ENCODE measurements at places on chromosomes 1 and 21. TPM values are rescaled to one million over a fixed set of nuclear protein-coding genes. Genes with fewer than 3 reads are reported as not detected.

AURKAIP1 gene
- 179 TPM for polyA plus RNA-seq

- H3K4me3 ChIP-seq, result no peak overlapping the region
- peak overlapping the region; percentile 42 for H3K27ac ChIP-seq
- peaks cover 17% of the 10 kb centered on the region for H3K36me3 ChIP-seq
- H3K27me3 ChIP-seq, result no peaks in the 10 kb centered on the region
Observed at GRCh38 chr1:12572522-12572921, 45.5 kb downstream of the DHRS3 start.

GRCh38 chr1:3161176-3161840, 92.3 kb downstream of the PRDM16 start:
- no peak overlapping the region for H3K27ac ChIP-seq
- no peaks in the 10 kb centered on the region for H3K27me3 ChIP-seq
- H3K36me3 ChIP-seq, result no peaks in the 10 kb centered on the region
- H3K4me3 ChIP-seq, result no peak overlapping the region
- DNase-seq, result no peak

LCK gene
- polyA plus RNA-seq, result 2.4 TPM

DNA sequence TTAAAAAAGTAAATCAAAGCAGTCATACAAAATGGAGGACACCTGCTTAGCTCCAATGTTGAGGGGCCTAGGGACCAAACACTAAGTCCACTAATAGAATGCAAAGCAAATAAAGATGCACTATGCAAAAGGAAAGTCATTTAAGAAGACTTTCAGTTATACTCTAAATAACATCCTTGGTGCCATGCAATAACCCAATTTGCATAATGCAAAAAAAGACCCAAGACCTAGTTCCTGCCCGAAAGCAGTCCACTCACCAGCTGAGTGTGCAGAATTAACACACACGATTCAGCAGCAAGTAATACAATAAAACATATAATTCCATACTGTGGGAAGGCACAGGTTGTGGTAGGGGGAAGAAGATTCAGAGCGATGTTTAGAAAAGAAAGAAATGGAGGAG, 101.8 kb downstream of the TGFBR3 start:
- H3K27me3 ChIP-seq, result no peaks in the 10 kb centered on the region
- H3K36me3 ChIP-seq, result peaks cover 3% of the 10 kb centered on the region
- no peak overlapping the region for H3K4me3 ChIP-seq
- peaks cover 13% of the 10 kb centered on the region for H3K4me1 ChIP-seq
- H3K27ac ChIP-seq, result no peak overlapping the region

DNA sequence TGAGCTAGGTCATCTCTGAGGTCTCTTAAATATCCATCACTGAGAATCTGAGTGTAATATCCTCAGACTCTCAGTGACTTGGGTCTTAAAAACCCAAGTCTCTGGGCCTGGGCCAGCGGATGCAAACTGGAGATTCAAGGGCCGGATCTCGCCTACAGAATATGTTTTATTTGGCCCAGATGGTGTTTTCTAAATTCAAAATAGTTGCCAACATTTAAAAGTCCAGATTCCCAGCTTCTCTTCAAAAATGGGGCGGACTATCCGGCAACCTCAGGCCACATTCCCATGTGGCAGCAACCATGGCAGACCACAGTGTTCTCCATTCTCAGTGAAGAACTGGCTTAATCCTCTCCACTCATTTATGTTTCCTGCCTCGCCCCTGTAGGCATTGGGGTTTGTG, 12.7 kb upstream of the HEYL start:
- H3K27ac ChIP-seq, result no peak overlapping the region
- no peak overlapping the region for H3K4me3 ChIP-seq
- DNase-seq, result no peak
- no peaks in the 10 kb centered on the region for H3K4me1 ChIP-seq
- H3K27me3 ChIP-seq, result no peaks in the 10 kb centered on the region
- no peaks in the 10 kb centered on the region for H3K36me3 ChIP-seq

MAN1C1 gene
- polyA plus RNA-seq, result 11.6 TPM

GRCh38 chr1:223405507-223405906, 12.3 kb downstream of the CCDC185 start:
- no peak overlapping the region for H3K4me3 ChIP-seq
- no peaks in the 10 kb centered on the region for H3K4me1 ChIP-seq

ILDR2 gene
- 0.06 TPM for polyA plus RNA-seq

DNA sequence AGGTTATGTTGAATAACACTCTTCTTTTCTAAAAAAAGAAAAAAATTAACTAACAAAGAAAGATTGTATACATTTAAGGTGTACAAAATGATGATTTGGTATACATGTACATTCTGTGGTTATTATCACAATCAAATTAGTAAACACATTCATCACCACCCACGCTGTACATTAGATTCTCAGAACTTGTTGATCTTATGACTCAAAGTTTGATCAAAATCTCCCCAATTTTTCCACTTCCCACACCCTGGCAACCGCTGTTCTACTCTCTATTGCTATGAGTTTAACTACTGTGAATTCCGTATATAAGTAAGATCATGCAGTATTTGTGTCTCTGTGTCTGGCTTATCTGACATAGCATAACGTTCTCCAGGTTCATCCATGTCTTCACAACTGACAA, 469.5 kb upstream of the CHRM3 start:
- no peak overlapping the region for H3K27ac ChIP-seq
- DNase-seq, result no peak
- H3K27me3 ChIP-seq, result no peaks in the 10 kb centered on the region
- no peak overlapping the region for H3K4me3 ChIP-seq

GRCh38 chr1:200971955-200972711, 51.4 kb downstream of the KIF21B start:
- no peak overlapping the region for H3K27ac ChIP-seq
- H3K36me3 ChIP-seq, result no peaks in the 10 kb centered on the region
- H3K4me1 ChIP-seq, result peaks cover 5% of the 10 kb centered on the region
- H3K27me3 ChIP-seq, result no peaks in the 10 kb centered on the region
- no peak overlapping the region for H3K4me3 ChIP-seq

OR2M3 gene
- polyA plus RNA-seq, result not detected

GRCh38 chr1:90579212-90579802, 137.8 kb downstream of the BARHL2 start:
- no peak overlapping the region for H3K4me3 ChIP-seq
- DNase-seq, result no peak
- no peaks in the 10 kb centered on the region for H3K27me3 ChIP-seq

BEND5 gene
- 9.3 TPM for polyA plus RNA-seq

DNA sequence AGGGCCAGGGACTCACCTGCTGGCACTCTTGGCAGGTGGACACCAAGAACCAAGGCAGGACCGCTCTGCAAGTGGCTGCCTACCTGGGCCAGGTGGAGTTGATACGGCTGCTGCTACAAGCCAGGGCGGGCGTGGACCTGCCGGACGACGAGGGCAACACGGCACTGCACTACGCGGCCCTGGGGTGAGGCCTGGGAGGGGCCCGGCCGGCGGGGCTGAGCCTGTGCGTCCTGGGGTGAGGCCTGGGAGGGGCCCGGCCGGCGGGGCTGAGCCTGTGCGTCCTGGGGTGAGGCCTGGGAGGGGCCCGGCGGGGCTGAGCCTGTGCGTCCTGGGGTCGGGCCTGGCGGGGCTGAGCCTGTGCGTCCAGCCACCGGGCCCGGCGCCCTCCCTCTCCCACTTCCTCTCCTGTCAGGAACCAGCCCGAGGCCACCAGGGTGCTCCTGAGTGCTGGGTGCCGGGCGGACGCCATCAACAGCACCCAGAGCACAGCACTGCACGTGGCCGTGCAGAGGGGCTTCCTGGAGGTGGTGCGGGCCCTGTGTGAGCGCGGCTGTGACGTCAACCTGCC, 4.6 kb upstream of the MMP23B start:
- no peak for DNase-seq
- H3K36me3 ChIP-seq, result peaks cover 21% of the 10 kb centered on the region
- H3K4me1 ChIP-seq, result no peaks in the 10 kb centered on the region
- no peak overlapping the region for H3K27ac ChIP-seq
- no peaks in the 10 kb centered on the region for H3K27me3 ChIP-seq

DNA sequence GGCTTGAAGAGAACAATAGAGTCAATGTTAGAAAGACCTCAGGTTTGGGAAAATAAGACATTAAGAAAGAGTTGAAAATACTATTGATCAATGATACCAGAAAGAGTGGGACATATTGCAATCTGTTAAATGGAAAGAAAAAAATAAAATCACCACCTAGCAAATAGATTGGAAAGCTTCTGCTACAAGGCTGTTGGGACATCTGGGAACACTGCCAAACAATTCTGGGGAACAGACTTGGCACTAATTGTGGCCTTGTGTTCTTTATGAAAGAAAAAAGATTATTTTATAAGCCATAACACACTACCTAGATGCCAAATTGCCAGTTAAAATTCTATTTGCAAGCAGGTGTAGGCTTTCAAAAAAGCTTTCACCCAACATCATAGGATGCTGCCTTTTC, 137.8 kb downstream of the TSEN15 start:
- H3K27me3 ChIP-seq, result no peaks in the 10 kb centered on the region
- DNase-seq, result peak; percentile 68
- H3K36me3 ChIP-seq, result no peaks in the 10 kb centered on the region
- no peak overlapping the region for H3K27ac ChIP-seq
- H3K4me1 ChIP-seq, result peaks cover 3% of the 10 kb centered on the region

APOBEC4 gene
- 1.4 TPM for polyA plus RNA-seq

DNA sequence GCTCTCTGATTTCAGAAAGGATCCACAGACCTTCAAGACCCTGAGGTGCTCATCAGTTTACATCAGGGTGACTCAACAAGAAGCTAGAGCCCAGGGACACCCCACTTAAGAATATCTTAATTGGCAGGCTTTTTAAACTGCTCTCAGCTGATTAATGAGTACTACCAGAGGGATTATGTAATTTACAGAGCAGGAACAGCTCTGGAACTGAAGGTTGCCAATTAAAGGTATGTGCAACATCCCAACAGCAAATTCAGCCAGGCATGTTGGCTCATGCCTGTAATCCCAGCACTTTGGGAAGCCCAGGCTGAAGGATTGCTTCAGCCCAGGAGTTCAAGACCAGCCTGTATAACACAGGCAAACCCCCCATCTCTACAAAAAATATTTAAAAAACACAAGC, 295.7 kb downstream of the SETD4 start:
- H3K4me1 ChIP-seq, result no peaks in the 10 kb centered on the region
- no peaks in the 10 kb centered on the region for H3K36me3 ChIP-seq
- H3K4me3 ChIP-seq, result no peak overlapping the region
- DNase-seq, result no peak

LCE1A gene
- polyA plus RNA-seq, result not detected

DNA sequence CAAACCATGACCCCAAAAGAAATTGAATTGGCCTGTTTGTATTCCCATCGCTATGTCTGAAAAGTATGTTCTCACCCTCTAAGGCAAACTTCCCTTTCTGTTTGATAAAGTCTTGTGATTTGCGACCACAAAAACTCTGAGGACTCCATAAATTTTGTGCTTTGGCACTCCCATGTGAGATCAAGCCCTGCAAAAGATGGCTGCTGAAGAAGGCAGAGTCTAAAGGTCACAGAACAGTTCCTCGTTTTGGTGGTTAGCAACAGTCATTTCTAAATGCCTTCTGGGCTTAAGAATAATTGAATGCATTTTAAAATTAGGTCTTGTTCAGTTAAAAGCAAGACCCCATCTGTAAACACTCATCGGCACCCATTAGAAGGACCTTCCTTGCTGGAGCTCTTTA, 441.6 kb downstream of the OMA1 start:
- no peak overlapping the region for H3K27ac ChIP-seq
- no peaks in the 10 kb centered on the region for H3K36me3 ChIP-seq
- H3K4me3 ChIP-seq, result no peak overlapping the region
- DNase-seq, result no peak
- no peaks in the 10 kb centered on the region for H3K27me3 ChIP-seq
- H3K4me1 ChIP-seq, result no peaks in the 10 kb centered on the region

DNA sequence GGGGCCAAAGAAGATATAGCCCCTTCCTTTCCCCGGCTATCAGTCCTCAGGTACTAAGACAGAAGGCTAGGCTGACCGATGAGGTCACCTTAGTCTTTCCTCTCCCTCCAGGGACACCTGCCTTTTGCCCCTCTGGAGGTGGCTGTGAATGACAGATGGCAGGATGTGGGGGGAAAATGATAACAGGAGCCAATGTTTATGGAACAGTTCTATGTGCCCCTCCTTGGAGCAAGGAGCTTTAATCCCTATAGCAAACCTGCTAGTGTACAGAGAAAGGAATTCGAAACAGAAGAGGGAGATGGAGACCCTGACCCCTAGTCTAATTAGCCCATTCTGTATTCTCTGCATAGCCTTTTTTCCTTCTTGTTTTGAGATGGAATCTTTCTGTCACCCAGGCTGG, 28.1 kb downstream of the SERINC2 start:
- H3K27me3 ChIP-seq, result no peaks in the 10 kb centered on the region
- no peak overlapping the region for H3K4me3 ChIP-seq
- no peak overlapping the region for H3K27ac ChIP-seq

S100A5 gene
- polyA plus RNA-seq, result 0.32 TPM

SRGAP2B gene
- 5.8 TPM for polyA plus RNA-seq

- H3K4me1 ChIP-seq, result no peaks in the 10 kb centered on the region
- DNase-seq, result no peak
- no peaks in the 10 kb centered on the region for H3K36me3 ChIP-seq
- H3K4me3 ChIP-seq, result no peak overlapping the region
- peaks cover 43% of the 10 kb centered on the region for H3K27me3 ChIP-seq
Observed at GRCh38 chr1:228011721-228012311, 5.0 kb downstream of the WNT3A start.

TMPRSS15 gene
- not detected for polyA plus RNA-seq

BNIPL gene
- polyA plus RNA-seq, result 12.2 TPM

NECTIN4 gene
- polyA plus RNA-seq, result 8.1 TPM

DNA sequence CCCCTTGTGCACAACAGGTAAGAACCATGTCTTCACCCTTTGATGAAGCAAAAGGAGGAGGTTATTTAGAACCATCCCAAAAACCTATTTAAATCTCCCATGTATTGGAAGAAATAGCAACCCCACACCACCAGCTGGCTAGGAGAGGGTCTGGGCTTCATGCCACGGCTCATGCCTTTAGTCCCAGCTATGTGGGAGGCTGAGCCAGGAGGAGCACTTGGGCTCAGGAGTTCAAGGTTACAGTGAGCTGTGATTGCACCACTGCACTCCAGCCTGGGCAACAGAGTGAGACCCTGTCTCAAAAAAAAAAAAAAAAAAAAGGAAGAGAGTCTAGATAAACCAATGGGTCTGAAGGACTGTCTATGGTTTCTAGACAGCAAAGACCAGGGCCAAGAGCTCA, 197.9 kb upstream of the COA6 start:
- no peak overlapping the region for H3K4me3 ChIP-seq
- H3K27me3 ChIP-seq, result no peaks in the 10 kb centered on the region
- DNase-seq, result no peak
- no peak overlapping the region for H3K27ac ChIP-seq
- no peaks in the 10 kb centered on the region for H3K4me1 ChIP-seq
- no peaks in the 10 kb centered on the region for H3K36me3 ChIP-seq

Data from lung (tissue), 17 donors.